Inflammatory macrophage treated with lipopolysaccharide for 4 hours (primary cell): ENCODE measurements at places on chromosomes 7 and 10.

- peak; percentile 9 for DNase-seq
Observed at GRCh38 chr7:48515171-48515570, 343.9 kb downstream of the ABCA13 start.

GRCh38 chr7:42283553-42283952, 46.5 kb upstream of the GLI3 start:
- DNase-seq: no peak

- DNase-seq: peak; percentile 56
Observed at GRCh38 chr10:72648301-72648700, 22.4 kb upstream of the MICU1 start.

GRCh38 chr10:51705774-51706173, 6.4 kb upstream of the CSTF2T start:
- no peak for DNase-seq

DNA sequence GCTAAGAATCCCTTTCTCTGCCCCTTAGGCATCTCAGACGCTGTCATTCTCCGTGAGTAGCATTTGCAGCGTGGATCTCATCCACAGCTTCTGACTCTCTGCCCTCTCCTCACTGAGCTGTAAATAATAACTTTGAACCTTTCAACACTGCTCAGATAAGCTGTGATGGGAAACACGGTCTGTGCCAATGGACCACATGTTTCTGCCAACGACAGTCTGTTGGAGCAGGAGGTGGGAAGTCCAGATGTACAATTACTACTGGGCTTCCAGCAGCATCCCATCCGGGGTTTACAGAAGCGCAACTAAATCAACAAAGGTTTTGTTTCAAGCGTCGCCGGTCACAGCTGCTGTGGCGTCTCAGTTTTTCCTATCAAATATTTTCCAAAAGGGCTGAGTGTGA, 1110.6 kb downstream of the TYW1 start:
- no peak for DNase-seq
